CD14-positive monocyte (primary cell): ENCODE measurements at places on chromosomes 3 and 15. TPM values are rescaled to one million over a fixed set of nuclear protein-coding genes. Genes with fewer than 3 reads are reported as not detected.

DNA sequence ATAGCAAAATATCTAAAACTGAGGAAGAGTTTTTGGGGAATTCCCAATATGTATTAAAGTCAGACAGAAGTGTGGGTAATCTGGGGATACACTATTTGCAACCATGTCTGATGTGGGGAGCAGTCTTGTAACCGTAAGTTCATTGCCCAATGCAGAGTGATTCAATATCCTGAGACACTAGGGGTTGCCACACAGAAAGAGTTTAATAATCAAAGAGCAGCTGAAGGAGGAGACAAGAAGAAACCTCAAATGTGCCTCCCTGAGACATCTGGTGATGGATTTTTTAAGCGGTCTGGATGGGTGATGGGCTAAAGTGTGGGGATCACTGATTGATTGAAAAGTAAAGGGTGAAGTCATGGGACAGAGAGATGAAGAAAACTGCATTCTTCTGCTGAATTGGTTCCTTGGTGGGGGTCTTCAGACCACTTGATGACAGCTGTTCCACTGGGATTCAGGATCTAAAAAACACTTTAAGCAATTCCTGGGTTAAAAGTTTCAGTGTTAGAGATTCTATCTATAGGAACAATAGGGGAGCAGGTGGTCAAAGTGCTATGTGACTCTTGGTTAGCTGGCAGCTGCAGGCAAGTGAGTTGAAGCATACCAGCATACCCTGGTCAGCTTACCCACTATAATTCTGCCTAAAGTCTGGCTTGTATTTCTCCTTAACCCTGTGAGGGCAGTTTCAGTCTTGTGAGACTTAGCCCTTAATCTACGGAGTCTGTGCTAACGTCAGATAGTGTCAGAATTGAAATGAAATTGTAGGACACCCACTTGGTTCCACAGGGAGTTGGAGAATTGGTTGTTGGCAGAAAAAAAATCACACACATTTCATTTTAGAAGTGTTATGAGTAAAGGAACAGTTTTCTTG, 425.9 kb upstream of the TGFBR2 start:
- peak; percentile 93 for DNase-seq

- DNase-seq, result no peak
These were observed 149.5 kb downstream of the OSBPL10 start for GRCh38 chr3:31831591-31831990.

DNA sequence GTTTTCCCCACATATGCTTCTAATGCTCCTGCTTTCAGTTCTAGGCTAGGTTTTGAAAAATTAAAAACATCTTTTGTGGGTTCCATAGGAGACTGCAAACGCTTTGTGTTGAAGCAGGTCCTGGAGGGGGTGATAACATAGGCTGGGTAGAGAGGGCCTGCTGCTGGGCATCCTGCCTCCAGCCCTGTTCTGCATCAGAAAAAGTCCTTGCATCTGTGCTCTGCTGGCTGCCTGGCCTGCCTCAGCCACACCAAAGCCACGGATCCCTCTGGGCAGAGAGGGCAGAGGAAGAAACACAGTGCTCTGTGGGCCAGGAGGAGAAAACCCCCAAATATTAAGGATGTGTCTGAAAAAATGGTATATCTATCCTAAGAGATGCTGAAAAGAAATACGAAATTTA, 3.9 kb upstream of the ARPP21 start:
- DNase-seq, result no peak

Gene SLC6A20
- not detected in 2 replicates for polyA plus RNA-seq

Gene TEX9
- polyA plus RNA-seq, result not detected

Gene TTC14
- polyA plus RNA-seq, result 18.9 TPM

GRCh38 chr3:52121464-52121805, 32.8 kb downstream of the POC1A start:
- peak; percentile 66 for DNase-seq

DNA sequence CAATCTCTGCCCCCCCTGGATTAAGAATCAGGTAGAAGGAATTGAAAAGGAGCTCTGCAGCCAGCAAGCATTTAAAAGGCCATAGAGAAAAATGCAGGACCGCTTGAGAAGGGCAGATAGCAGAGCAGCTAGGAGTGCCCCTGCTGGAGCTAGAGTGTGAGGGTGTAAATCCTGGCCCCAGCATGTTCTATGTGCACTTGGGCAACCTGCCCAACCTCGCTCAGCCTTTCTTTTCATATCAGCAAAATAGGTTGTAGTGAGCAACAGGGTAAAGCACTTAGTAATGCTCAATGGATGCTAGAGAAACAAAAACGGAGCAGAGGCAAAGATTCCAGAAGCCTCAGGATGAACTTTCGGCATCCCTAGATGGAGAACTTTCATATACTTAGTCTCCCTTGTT, 25.0 kb upstream of the THBS1 start:
- DNase-seq, result no peak

DNA sequence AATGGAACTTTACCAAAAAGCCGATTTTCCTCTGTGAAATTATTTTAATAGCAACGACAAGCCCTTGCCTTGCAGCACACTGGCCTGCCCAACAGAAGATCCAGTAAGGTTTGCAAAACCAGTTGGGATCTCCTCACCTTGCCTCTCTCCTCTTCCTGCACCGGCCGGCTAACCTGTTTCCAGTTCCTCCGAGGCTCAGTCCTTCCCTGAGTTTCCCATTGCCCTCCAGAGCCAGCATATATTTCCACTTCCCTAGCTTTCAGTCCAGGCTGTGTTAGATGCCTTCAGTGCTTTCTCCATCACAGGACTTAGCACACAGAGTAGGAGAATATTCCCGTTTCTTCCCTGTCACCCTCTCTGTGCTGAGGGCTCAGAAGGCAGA, 60.3 kb downstream of the NOX5 start:
- no peak for DNase-seq

GRCh38 chr3:87498358-87499080, 222.1 kb upstream of the POU1F1 start:
- DNase-seq, result no peak

DNA sequence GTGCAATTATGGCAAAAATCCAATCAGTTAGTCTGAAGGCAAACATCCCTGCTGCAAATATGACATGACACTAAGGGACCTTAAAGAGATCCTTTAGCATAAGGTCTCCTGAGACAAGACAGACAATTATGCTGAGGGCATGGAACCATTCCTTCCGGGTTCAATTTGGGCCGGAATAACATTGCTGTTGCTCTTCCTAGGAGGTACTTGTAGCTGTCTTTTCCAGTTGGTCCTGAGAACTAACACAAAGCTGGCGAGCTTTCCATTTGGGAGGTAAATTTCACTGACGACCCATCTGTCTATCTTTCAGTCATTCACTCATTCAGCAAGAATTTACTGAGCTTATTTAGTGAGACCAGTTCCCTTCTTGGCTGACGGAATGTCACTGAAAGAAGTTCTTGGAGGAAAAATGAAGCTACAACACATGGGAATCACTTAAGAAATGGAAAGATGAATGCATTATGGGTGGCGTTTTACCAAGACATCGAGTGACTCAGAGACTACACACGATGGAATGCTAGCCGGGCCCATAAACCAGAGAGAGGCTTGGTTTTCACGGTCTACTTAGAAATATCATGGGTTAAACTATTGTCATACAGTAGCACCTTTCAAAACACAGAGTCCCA, 215.5 kb downstream of the PDZRN3 start:
- DNase-seq, result no peak

GRCh38 chr3:136311968-136312367, 61.8 kb downstream of the PCCB start:
- DNase-seq, result no peak

DNA sequence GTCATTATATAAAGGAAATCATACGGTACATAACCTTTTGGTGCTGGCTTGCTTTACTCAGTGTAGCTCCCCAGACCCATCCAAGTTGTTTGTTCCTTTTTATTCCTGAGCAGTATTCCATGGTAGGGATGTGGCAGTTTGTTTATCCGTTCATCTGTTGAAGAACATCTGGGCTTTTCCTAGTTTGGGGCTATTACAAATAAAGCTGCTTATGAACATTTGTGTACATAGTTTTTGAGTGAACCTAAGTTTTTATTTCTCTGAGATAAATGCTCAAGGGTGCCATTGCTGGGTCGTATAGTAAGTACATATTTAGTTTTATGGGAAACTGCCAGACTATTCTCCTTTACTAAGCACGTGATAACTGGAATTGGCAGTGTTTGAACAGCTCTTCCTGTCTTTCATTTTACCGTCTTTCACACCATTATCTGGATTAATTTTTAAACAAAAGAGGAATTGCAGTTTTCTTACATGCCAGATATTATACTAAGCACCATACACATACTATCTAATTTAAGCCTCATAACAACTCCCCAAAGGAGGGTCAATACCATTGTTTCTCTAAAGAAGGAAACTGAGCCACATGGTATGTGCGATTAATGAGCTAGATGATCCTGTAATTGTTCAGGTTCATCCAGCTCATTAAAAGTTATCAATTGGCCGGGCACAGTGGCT, 85.6 kb downstream of the PTPRG start:
- no peak for DNase-seq

Gene PLSCR4
- not detected for polyA plus RNA-seq

Gene NTRK3
- polyA plus RNA-seq, result not detected in 2 replicates

GRCh38 chr15:100114100-100114499, 227.7 kb downstream of the ADAMTS17 start:
- no peak for DNase-seq

Gene NDN
- 4.3 TPM for polyA plus RNA-seq

GRCh38 chr3:54345847-54346375, 223.6 kb downstream of the CACNA2D3 start:
- no peak for DNase-seq

Gene KNL1
- polyA plus RNA-seq, result 0.38 TPM

GRCh38 chr3:195907934-195908693, at the start of gene TNK2:
Gene TNK2 (minus strand): TSS chr3:195908551. CDS start chr3:195888588, 19,963 bp downstream.
- peak; percentile 88 for DNase-seq

DNA sequence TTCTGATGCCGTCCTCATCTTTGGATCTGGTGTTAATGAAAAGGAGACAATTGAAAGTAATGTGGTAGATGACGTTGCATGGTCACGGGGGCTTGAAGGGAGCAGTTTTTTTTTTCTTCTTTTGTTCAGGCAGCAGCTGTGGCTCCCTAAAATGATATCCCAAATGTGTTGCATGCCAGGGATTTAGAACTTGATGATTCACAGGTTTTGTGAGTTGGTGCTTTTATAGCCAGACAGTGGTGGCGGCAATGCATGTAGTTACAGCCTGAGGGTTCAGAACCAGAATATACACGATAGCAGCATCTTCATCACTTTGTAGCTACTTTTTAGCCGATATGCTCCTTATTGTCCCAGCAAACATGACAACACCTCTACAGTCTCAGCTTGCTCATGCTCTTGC, 133.4 kb downstream of the CHST2 start:
- no peak for DNase-seq

- DNase-seq, result no peak
These were observed 124.0 kb downstream of the ATP1B3 start for GRCh38 chr3:142000325-142000870.

DNA sequence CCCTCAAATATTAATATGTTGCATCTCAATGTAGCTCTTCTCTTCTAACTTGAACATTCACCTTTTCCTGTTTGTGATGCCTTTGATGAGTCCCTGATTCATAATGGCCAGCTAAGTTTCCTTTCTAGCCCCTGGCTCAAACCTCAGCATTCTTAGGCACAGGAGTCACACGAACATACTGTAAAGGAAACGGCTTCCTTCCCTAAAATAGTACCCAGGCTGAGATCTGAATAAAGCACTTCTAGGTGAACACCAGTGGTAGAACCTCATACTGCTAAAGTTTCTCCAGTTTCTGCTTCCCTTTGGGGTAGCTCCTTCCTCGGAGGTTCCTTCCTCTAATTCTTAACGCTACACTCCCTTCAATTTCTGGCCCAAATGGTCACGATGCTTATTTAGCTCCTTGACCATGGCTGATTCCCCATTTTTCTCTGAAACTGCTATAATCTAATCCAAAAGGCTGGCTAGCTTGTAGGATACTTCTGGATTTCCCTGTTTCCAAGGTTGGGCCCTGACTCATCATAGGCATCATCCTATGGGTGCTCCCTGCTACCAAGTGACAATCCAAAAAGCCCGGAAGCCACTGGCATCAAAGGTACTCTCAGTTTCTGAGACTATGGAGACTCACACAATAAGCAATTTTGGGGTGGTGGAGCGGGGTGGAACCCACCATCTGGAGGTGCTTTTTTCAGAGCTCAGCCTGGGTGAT, 2.4 kb downstream of the ANAPC13 start:
- peak; percentile 64 for DNase-seq

DNA sequence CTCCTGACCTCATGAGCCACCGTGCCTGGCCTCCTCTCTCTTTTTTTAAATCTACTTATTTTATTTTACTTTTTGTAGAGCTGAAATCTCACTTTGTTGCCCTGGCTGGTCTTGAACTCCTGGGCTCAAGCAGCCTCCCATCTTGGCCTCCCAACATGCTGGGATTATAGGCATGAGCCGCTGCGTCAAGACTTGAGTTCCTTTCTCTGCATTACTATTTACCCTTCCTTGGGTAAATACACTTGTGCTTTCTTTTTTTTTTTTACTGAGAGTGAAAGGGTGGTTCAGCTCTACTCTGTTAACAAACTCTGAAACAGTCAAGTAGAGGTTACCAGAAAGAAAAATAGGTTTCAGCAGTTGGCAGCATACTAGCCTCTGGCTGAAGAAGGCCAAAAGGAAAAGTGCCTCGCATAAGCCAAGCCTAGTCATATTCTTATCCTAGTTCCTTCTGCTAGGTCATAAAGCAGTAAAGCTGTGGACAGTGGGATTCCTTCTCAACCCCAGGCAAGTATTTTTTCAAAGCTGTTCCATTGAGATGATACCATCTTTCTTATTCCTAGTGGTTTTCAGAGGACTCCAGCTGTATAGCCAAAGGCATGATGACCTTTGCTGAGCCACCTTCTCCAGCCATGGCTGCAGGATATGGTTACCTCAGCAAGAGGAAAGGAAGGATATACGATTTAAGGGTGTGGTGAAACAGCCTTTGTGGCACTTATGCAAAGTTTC, 135.1 kb downstream of the RBPMS2 start:
- DNase-seq, result peak; percentile 70

DNA sequence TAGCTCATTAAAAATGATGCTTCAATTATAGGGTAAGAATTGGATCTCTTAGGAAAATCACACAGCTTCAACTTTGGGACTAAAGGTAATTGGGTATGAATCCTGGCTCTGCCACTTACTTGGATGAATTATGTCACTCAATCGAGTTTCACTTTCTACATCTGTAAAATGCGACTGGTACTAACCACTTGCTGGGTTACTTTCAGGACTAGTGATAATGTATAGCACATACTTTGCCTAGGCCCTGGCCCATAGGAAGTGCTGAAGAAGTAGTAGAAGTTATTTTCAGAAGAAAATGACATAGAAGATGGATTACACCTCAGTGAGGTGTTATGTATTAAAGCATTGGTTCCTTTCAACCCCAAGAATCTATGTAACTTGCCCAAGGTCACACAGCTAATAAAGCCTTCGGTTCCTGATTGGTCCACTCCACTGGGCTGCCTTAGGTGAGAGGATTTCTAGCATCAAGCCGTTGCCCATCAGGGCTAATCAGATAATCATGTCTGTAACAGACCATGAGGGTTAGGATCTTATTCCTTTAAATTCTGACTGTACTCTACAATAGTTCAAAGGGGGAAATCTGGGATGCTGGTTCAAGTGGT, 29.4 kb upstream of the AP4E1 start:
- no peak for DNase-seq

- no peak for DNase-seq
These were observed 317.1 kb upstream of the CBLB start for GRCh38 chr3:106185949-106186348.
